ENCODE measurements at places on chromosomes 4 and X.

DNA sequence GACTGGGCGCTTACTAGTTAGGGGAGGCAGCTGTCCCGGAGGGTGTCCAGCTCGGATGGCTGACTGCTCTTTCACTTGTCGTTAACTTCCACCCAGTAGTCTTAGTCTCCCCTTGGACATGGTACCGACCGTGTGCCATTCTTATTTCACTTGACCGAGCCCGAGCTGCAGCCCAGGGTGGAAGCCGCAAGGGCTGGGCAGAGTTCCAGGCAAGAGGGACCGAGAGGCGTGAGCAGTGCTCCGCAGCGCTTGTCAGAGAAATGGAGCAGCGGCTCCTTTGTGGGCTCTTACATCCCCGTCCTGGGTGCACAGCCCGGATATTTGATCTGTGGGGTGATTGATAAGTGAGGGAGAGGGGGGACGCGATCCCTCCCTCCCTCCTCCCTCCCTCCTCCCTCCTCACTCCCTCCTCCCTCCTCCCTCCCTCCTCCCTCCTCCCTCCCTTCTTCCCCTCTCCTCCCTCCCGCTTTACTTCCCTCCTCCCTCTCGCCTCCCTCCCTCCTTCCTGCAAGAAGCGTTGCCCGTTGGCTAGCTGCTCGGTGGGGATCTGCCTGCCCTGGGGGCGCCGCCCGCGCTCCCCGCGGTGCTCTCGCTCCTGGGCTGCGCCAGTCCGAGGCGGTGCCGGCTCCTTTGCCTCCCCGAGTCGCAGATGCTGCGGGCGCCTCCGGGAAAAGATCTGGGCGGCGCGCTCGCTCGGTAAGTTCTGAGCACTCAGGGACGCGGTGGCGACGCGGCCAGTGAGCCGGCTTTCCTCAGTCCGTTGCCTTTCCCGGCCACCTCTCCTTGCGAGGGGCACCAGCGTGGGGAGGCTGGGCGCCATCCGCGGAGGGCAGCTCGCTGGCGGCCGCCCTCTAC, at the start of gene SLITRK2:
Gene SLITRK2, plus strand, starts transcription at position 499 of the 855 bp plus-strand sequence. CDS start 4,597 bp downstream, outside the sequence.
- peak; percentile 55 for DNase-seq

- DNase-seq = no peak
These were observed 26.7 kb downstream of the BCLAF3 start for GRCh38 chrX:19964017-19964710.

DNA sequence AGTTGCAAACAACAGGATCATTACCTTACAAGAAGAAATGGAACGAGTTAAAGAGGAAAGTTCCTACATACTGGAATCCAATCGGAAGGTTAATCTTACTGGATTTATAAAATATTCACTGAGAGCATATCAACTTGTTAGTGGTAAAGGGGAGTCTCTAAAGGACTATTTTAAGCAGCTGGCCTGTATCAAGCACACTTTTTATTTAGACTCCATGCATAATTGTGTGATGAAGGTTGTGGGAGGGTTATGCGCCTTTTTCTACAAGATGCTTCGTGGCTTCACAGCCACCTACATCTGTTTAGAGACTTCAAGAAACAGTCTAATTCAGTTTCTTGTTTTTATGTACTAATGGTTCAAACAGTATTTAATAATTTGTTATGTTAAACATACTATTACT, 56.6 kb downstream of the GRSF1 start:
- no peak for DNase-seq

DNA sequence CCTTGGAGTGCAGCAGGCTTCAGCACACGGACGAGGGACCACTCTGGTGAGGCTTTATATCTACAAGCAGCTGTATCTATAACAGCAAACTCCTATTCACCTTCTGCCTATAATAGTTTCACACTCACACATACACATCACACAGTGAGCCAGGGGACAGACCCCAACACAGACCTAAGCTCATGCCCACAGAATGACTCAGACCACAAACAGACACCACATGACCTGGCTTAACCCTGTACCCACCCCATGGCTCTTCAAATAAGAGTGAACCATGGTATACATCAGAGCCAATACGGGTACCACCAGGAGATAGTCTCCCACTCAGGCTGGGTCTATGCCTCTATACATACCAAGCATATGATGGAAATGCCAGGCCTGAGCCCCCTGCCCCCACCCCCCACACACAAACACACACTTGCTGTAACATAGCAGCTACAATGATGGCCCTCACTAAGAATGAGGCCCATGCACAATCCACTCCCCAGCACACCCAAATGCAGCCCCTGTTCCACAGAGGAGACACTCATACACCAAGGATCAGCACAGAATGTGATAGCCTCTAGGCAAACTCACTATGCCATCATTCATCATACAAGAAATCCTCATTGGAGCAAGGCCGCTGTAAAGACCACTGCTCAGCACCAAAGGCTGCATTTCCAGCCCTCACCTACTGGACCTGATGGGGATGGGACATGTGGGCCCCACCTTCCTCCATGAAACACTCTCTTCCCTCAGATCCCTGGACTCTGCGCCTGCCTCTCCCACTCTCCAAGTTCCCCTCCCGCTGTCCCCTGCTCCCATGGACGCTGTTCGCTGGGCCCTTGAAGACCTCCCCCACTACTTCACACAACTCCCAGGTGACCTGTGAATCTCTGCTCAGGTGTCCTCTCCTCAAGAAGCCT, 62.1 kb upstream of the XIAP start:
- no peak for DNase-seq

DNA sequence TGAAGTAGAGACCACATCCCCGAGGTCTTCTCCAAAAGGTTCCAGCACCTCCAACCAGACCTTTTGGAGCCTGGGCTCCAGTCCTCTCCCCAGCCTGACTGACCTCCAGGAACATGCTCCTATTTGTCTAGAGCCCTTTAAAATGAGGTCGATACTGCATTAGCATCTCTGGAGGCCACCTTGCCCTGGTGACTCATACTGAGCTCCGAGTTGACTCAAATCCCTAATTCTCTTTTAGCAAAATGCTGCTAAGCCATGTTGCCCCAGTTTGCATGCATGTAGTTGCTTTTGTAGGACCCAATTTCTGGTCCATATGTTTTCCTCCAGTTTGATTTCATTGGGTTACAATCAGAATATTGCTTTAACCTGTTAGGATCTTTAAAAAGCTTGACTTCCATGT, 43.5 kb upstream of the CITED1 start:
- no peak for DNase-seq

DNA sequence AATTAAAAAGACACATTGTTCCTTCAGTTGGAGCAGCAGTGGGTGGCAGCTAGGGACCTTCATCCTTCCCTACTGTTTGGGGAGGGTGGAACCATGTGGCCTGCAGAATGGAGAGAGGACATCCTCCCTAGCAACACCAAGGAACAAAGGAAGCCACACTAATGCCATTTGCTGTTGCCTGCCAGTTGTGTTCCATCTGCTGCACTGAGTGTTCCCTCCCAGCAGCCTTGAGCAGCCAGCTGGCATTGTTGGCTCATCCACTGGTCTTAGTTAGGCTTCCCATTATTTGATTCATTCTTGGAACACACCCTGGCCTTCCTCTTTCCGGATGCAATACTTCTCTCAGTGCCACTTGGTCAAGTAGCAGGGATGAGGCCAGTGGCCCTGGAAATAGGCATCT, 25.0 kb upstream of the HMGB3 start:
- no peak for DNase-seq

DNA sequence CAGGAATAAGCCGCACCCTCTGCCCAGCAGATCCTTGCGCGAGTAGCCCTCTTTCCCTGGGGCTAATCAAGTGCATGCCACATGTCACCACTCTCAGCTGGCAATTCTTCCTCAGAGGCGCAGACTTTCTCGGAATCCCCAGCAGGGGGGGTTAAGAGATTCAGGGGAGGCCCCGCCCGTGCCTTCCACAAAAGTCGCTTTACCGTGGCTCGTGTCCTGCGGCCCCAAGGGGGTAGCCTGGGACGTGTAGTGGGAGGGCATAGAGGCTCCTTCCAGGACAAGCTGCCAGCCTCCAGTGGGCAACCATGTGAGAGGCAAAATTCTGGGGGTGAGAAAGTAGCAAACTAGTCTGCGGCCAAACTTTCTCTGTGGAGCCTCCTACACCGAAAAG, 652 bp downstream of the SRPX start:
- DNase-seq = peak; percentile 63

DNA sequence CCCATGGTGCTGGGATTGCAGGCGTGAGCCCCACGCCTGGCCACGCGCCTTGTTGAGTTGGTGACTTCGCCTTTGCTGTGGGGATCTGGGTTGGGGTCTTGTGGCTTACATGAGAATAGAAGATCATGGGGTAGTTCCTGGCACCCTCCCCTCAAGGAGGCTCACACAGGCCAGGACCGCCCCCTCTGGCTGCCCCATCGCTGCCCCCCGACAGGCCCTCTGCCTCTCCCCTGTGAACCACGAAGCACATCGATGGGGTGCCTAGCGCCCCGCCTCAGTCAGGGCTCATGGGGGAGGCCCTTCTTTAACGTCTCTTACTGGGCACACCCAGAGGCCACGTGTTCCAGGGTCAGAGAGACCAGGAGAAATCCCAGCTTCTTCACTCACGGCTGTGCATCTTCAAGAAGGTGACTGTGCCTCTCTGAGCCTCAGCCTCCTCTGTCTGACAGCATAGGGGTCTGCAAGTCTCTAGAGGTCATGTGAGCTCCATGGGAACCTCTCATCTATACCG, 23.6 kb upstream of the SPON2 start:
- no peak for DNase-seq

GRCh38 chr4:15794905-15795304, 16.8 kb downstream of the CD38 start:
- no peak for DNase-seq

- DNase-seq = no peak
These were observed 12.0 kb upstream of the CD38 start for GRCh38 chr4:15765910-15766697.

- DNase-seq = peak; percentile 78
These were observed 190.6 kb downstream of the GC start for GRCh38 chr4:71593311-71593710.

GRCh38 chrX:44914532-44915198, 41.7 kb downstream of the KDM6A start:
- no peak for DNase-seq

GRCh38 chr4:15400981-15401671, 26.7 kb upstream of the C1QTNF7 start:
- DNase-seq = no peak

DNA sequence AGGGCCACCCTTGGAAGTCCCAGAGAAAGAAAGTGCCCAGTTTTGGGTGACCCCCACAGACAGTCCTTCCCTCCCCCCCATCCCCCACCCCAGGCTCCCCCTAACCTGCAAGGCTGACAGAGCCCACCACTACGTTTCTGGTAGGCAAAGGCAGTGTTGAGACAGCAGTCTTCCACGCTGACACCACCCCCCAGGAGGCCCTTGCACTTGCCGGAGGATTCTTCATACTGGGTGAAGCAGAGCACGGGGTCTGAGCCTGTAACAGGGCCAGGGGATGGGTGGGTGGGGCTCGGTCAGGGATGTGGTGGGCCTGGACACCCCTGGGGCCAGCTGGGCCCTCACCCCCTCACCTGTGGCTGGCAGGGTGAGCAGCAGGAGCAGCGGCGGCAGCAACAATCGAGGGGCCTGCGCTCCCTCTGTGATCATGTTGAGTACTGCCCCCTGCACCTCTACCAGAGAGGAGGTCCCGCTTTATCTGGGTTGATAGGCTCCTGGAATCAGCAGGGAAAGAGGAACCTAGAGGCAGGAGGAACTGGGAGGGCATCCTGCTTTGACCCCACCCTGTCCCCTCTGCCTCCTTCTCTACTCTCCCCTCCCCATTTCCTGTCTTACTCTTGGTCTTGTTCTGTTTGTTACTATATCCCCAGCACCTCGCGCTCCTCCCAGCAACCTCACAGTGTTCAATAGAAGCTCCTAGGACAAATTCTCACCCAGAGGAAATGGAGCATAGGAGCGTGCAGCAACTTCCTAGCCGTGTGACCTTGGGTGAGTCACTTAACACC, at the start of gene CFP:
Gene CFP, minus strand, starts transcription at position 512 of the 782 bp plus-strand sequence. Its CDS starts 86 bp downstream, at position 426.
- peak; percentile 20 for DNase-seq

- peak; percentile 70 for DNase-seq
These were observed 115.1 kb downstream of the SOWAHB start for GRCh38 chr4:76782837-76783236.

DNA sequence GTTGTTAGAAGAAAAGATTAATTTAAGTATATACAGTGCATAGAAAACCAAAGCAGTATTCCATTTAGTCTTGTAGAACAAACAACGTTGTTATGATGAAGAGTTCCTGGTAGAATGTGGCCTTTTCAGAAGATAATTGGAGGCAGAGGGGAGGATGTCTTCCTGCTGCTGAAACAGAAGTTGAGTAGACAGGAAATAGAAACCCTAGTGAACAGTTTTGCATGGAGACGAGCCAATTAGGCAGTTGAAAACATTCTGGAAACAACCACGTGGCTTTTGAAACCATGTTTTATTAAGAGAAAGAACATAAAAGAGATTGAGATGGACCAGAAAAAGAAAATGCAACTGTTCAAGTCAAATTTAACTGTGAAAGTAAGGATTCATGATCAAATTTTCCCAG, 325.2 kb downstream of the CAMK2D start:
- DNase-seq = no peak

GRCh38 chr4:73871511-73872310, 2.5 kb downstream of the CXCL1 start:
- DNase-seq = no peak

- DNase-seq = peak; percentile 18
These were observed 16.2 kb downstream of the GATB start for GRCh38 chr4:151744614-151745013.

DNA sequence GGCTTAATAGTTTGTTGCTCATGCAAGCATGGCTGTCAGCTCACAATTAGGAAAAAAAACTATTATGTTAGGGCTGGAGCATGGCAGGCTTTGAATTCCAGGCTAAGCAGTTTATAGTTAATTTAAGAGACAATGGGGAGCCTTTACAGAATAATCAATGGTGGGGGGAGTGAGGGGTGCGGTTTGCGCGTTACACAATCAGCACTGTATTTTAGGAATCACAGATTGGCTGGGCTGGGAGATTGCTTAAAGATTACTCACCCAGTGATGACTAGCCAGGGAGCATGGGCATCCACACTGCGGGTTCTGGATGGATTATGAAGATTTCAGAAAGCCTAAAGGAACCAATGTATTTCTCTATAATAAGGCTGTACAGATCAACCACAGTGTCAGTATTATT, 186.6 kb downstream of the SOX3 start:
- DNase-seq = no peak

- no peak for DNase-seq
These were observed 3.7 kb downstream of the KLB start for GRCh38 chr4:39410415-39410814.

DNA sequence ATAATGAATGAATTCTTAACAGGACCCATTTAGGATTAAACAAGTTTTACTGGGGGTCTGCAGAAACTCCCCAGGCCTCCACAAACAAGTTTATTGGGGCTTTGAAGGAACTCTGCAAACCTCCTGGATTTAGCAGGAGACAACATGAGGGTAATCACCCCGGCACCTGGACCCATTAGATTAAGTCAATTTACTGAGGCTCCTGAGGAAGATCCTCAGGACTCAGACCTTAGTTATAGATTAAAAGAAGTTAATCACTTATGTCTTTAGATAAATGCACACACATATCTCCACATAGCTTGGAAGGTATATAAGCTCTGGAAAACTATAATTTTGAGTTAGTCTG, 29.4 kb downstream of the XG start:
- no peak for DNase-seq
